ENCODE measurements at places on chromosomes 1 and 21.

DNA sequence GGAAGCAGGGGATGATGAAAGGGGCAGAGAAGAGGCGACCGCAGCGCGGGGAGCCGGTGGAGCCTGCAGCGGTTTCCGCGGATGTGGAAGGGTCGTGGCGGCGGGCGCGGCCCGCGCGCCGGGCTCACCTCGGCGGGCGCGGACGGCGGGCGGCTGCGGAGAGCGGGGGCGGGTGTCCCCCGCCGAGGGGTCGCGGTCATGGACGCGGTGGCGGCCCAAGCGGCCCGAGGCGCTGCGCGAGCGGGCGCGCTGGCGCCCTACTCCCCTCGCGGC is 572 bp downstream of the LPGAT1 start:
- peaks cover 19% of the 10 kb centered on the region for H3K4me1 ChIP-seq
- H3K27ac ChIP-seq = peak overlapping the region; percentile 93
- no peak for DNase-seq
- no peaks in the 10 kb centered on the region for H3K27me3 ChIP-seq
- H3K36me3 ChIP-seq = no peaks in the 10 kb centered on the region

DNA sequence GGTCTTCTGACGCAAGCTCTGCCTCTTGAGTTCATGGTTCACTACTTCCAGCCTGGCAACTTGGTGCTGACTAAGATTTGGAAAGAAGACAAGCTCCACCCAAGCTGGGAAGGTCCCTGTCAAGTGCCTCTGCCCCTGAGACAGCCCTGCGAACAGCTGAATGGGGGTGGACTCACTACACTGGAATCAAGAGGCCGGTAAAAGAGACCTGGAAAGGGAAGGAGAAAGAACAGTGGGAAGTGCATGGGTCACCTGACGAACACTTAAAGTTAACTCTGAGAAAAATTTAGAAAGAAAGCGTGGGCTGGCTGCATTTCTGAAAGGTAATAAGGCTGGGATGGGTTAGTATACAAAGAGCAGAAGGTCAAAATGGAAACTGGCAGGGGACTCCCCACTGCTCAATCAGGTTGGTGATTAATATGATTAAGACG is 26.1 kb upstream of the ZNF496 start:
- no peak overlapping the region for H3K27ac ChIP-seq
- peaks cover 31% of the 10 kb centered on the region for H3K4me1 ChIP-seq
- no peaks in the 10 kb centered on the region for H3K36me3 ChIP-seq
- no peak for DNase-seq

- H3K36me3 ChIP-seq = no peaks in the 10 kb centered on the region
- peaks cover 25% of the 10 kb centered on the region for H3K4me1 ChIP-seq
- H3K27me3 ChIP-seq = no peaks in the 10 kb centered on the region
- DNase-seq = no peak
These were observed 12.2 kb upstream of the ACADM start for GRCh38 chr1:75712306-75712705.

DNA sequence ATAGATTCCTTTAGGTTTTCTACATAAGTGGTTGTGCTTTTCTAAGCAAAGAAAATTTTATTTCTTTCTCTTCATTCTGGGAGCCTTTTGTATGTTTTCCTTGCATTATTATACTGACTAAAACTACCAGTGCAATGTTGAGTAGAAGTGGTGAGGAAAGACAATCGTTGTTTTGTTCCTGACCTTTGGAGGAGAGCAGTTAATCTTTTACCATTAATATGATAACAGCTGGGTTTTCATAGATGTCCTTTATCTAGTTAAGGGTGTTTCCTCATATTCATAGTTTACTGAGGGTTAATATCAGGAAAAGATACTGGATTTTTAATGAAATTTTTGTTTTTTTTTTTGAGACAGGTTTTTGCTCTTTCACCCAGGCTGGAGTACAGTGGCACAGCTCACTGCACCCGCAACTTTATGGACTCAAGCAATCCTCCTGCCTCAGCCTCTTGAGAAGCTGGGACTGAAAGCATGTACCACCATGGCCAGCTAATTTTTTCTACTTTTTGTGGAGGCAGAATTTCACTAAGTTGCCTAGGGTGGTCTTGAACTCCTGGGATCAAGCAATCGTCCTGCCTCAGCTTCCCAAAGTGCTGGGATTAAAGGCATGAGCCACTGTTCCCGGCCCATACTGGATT is 9.0 kb upstream of the KCTD3 start:
- H3K27ac ChIP-seq = no peak overlapping the region
- no peaks in the 10 kb centered on the region for H3K36me3 ChIP-seq
- no peak for DNase-seq
- H3K4me3 ChIP-seq = no peak overlapping the region
- H3K27me3 ChIP-seq = no peaks in the 10 kb centered on the region

- no peak within 1 kb of the TSS for H3K27ac ChIP-seq
- H3K4me3 ChIP-seq = no peak within 1 kb of the TSS
- no peak for DNase-seq
- H3K36me3 ChIP-seq = no peaks in the 10 kb centered on the region
- no peaks in the 10 kb centered on the region for H3K4me1 ChIP-seq
These were observed at the start of gene FNDC7 for GRCh38 chr1:108712606-108713150. TSS of gene FNDC7 (plus strand) at chr1:108712908. CDS start at chr1:108712934, 26 bp downstream.

DNA sequence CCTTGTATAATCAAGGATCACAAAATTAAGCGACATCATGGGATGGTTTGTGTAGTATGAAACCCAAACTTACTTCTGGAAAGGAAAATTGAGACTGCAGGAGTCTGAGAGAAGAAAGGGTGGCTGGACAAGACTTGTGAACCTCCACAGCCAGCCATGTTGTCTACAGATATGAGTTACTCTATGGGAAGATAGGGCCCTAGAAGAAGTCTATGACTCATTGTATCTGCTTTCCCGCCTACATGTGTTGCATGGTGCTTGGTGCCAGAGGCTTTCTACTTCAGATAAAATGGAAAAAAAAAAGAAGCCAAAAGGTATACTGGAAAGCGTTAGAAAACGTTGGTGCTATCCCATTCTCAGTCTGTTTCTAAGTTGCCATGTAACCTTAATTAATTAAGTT is 18.7 kb upstream of the OR6N2 start:
- H3K27me3 ChIP-seq = no peaks in the 10 kb centered on the region
- H3K36me3 ChIP-seq = no peaks in the 10 kb centered on the region
- H3K27ac ChIP-seq = no peak overlapping the region
- no peaks in the 10 kb centered on the region for H3K4me1 ChIP-seq
- H3K4me3 ChIP-seq = no peak overlapping the region
- no peak for DNase-seq

DNA sequence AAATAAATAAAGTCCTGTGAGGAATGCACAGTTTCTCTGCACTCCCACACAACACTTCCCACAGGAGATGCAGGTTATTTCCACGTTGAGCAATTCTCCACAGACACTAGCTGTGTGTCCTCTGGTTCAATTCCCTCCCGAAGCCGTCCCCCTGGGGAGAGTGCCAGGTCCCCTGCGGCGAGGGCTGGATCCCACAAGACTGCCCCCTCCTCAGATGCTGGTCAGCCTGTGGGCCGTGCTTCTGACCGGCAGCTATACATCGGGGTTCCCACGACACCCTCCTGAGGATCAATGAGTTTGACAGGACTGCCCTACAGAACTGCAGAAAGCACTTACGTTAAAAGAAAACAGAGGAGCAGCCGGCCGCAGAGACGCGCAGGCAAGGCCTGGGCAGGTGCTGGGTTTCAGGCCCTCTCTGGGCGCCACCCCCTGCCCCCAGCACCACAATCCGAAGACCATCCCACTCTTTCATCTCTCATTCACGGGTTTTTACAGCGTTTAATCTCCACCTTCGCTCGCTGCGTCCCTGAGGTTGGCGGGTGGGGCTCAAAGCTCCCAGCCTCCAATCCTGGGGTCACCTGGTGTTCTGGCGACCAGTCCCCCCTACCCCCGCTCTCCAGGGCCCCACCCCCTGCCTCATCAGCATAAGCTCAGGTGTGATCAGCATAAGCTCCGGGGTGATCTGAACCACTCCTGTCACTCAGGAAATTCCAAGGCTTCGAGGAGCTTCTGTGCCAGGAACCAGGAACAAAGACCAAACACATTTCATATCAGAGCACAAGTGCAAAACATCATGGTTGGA is 9.3 kb downstream of the SLC35E2B start:
- no peak overlapping the region for H3K4me3 ChIP-seq
- peaks cover 15% of the 10 kb centered on the region for H3K4me1 ChIP-seq
- DNase-seq = no peak
- peak overlapping the region; percentile 44 for H3K27ac ChIP-seq
- H3K36me3 ChIP-seq = no peaks in the 10 kb centered on the region

- H3K27ac ChIP-seq = peak overlapping the region; percentile 34
- no peak for DNase-seq
- peaks cover 18% of the 10 kb centered on the region for H3K36me3 ChIP-seq
- peaks cover 14% of the 10 kb centered on the region for H3K4me1 ChIP-seq
These were observed 14.8 kb downstream of the SH3BP5L start for GRCh38 chr1:248810727-248811513.

GRCh38 chr1:202237052-202237451 is 43.5 kb downstream of the LGR6 start:
- H3K36me3 ChIP-seq = no peaks in the 10 kb centered on the region
- H3K4me3 ChIP-seq = no peak overlapping the region
- peaks cover 3% of the 10 kb centered on the region for H3K4me1 ChIP-seq
- no peak for DNase-seq

GRCh38 chr1:105343317-105343716 is 1593.6 kb downstream of the AMY1C start:
- no peak for DNase-seq
- no peaks in the 10 kb centered on the region for H3K27me3 ChIP-seq
- H3K4me1 ChIP-seq = no peaks in the 10 kb centered on the region
- H3K27ac ChIP-seq = no peak overlapping the region
- no peaks in the 10 kb centered on the region for H3K36me3 ChIP-seq

- H3K4me1 ChIP-seq = no peaks in the 10 kb centered on the region
- no peak for DNase-seq
- peaks cover 14% of the 10 kb centered on the region for H3K27me3 ChIP-seq
- H3K27ac ChIP-seq = no peak overlapping the region
- H3K4me3 ChIP-seq = no peak overlapping the region
These were observed 566.8 kb upstream of the USP24 start for GRCh38 chr1:55781944-55782482.
